Adrenal gland (tissue), 19 donors: ENCODE measurements at places on chromosomes 6 and 20. TPM values are rescaled to one million over a fixed set of nuclear protein-coding genes. Genes with fewer than 3 reads are reported as not detected.

GRCh38 chr6:112113918-112114317, 26.5 kb downstream of the FAM229B start:
- no peaks in the 10 kb centered on the region for H3K36me3 ChIP-seq
- H3K4me3 ChIP-seq, result no peak overlapping the region
- no peaks in the 10 kb centered on the region for H3K4me1 ChIP-seq
- H3K27me3 ChIP-seq, result no peaks in the 10 kb centered on the region
- H3K27ac ChIP-seq, result no peak overlapping the region

SIM1 gene
- total RNA-seq, result not detected

DNA sequence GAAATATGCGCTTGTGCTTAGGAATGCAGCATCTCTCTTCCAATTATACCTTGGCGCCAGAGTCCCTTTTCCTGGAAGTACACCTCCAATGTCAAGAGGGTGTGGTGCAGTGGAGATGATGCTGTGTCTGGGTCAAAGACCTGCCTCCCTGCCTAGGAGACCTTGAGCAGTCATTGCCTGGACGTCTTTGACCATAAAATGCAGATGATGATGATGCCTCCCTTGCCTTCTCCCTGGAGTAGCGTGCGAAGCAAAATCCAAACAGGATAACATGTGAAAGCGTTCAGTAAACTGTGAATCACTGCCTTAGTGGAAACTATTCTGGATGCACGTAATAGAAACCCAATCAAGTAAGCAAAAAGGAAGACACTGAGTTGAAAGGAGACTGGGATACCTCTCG, 97.4 kb upstream of the ARMC2 start:
- no peaks in the 10 kb centered on the region for H3K4me1 ChIP-seq
- peak; percentile 18 for DNase-seq
- H3K4me3 ChIP-seq, result no peak overlapping the region
- peaks cover 6% of the 10 kb centered on the region for H3K27me3 ChIP-seq
- no peak overlapping the region for H3K27ac ChIP-seq

SLC22A1 gene
- total RNA-seq, result 0.61 TPM

MAP1LC3A gene
- total RNA-seq, result 12.6 TPM
